Esophagus squamous epithelium (tissue), 5 donors: ENCODE measurements at places on chromosomes 13 and 19.

- DNase-seq, result no peak
These were observed 5.2 kb downstream of the GRTP1 start for GRCh38 chr13:113358653-113359190.

DNA sequence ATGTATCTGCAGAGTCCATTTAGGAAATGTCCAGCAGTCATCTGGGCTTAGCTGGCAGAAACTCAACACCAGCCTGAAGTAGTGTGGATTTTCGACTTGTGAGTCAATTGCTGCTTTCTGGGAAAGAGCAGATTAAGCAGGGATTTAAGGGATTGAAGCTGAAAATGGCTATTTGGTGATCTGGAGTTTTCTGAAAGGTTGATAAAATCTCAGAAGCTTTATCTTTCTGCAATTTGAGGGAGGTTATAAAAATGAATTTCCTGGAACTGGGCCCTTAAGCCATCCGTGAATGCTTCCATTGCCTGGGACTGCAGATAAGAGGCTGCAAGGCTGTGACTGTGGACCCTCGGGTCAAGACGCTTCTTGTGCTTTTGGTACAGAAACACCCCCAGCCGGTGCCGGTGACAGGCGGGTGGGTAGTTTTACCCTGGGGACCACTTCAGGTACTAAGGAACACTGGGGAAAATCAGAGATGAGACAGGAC is 61.5 kb downstream of the COL4A1 start:
- DNase-seq, result no peak

- no peak for DNase-seq
These were observed 1416.6 kb upstream of the MIR17HG start for GRCh38 chr13:89930861-89931260.

DNA sequence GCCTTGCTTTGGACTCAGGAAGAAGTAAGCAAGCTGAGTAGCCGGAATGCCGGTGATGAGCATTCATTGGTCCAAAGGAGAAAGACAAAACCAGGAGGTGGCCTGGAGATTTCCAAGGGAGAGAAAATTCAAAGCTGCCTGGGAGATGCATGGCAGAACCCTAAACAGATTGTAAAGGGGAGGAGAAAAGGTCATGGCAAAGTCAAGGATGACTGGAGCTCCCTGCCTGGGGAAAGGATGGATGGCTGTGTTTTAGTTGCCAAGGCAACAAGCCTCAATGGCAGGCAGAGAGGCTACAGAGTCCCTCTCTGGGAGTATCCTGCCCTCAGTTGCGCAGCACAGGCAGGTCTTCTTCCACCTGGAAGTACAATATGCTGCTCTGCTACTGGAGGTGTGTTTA is 134.0 kb downstream of the ENOX1 start:
- DNase-seq, result no peak

DNA sequence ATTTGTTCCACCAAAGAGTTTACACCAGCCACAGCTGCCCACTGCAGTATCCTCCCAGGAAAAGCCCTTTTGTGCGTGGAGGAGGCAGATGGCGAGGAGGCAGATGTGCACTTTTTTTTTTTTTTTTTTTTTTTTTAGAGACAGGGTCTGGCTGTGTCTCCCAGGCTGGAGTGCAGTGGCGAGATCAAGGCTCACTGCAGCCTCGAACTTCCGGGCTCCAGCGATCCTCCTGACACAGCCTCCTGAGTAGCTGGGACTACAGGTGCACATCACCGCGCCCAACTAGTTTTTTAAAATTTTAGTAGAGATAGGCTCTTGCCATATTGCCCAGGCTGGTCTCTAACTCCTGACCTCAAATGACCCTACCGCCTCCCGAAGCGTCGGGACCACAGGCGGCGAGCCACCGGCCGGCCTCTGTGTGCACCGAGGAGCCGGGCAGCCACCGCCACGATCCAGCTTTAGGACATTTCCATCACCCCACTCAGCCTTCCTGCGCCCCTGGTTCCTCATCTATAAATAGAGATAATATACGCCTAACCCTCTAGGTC is 563 bp upstream of the PDCD5 start:
- DNase-seq, result no peak

- DNase-seq, result no peak
These were observed 19.7 kb upstream of the LDLR start for GRCh38 chr19:11069561-11069960.

- no peak for DNase-seq
These were observed 353.0 kb downstream of the NDFIP2 start for GRCh38 chr13:79833991-79834390.

DNA sequence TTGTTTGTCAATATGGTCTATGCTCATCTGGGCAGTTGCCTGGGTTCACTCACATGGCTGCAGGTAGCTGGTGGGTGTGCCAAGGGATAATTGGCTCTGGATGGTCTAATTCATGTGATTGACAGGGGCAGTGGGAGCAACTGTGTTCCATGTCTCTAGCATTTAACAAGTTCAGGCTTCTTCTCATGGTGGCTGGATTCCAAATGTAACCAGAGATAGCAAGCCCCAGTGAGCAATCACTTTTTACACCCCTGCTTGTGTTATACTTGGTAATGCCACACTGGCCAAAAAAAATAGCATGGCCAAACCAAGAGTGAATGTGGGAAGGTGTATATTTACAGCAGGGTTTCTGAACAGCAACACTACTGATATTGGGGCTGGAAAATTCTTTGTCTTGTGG is 89.6 kb upstream of the TNFSF11 start:
- no peak for DNase-seq

- DNase-seq, result no peak
These were observed 5.1 kb downstream of the IRGC start for GRCh38 chr19:43720936-43721335.

DNA sequence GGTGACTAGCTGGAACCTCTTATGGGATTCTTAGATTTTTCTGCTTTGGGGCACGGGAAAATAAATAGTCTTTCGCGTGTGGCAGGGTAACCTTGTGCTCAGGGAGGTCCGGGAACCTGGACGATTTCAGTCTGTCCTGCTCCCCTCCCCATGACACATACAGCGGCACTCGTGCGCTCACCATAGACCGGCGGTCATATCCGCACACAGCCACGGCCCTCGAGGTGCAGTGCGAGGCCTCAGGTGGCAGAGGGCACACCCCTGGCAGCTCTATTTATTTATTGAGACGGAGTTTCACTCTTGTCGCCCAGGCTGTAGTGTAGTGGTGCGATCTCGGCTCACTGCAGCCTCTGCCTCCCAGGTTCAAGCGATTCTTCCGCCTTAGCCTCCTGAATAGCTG is 3.0 kb downstream of the ONECUT3 start:
- DNase-seq, result no peak

DNA sequence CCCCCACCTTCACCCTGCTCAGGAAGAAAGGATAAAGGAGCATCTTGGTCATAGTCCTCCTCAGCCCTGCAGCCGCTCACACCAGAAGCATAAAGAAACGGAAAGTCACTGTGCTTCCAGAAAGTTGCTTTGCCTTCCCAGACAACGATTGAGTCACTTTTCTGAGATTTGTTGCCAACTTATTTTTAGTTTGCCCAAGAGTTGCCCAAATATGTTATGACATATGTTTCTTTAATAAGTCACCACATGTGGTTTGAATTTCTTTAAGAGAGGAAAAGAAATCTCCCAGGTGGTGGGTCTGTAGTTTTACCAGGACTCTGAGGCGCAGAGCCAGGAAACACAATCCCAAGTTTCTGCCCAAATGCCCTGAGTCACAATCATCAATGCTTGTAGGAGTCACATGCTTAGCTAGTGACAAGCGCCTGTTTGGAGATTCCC is 63.4 kb upstream of the LRCH1 start:
- no peak for DNase-seq

DNA sequence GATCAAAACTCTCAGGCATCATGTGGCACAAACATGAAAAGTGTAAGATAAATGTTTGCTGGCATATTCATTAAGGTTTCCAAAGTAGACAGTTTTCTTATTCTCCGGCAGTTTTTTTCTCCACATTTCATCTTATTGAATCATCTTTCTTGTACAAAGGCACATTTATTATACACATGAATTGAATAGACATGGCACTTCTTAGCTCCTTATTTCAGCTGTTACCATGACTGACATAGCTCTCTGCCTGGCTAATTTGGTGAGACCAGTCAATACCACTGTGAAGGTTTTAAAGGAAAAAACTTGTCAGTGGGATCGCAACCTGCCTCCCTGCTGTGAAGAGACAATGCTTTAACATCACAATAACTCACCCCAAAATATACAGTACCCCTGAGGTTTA is 285.0 kb upstream of the PCDH20 start:
- no peak for DNase-seq
